ENCODE measurements at places on chromosomes 7 and 10. TPM values are rescaled to one million over a fixed set of nuclear protein-coding genes. Genes with fewer than 3 reads are reported as not detected.

The DENND11 gene
- 24.0 TPM for total RNA-seq

The SPDYE11 gene
- not detected for total RNA-seq

DNA sequence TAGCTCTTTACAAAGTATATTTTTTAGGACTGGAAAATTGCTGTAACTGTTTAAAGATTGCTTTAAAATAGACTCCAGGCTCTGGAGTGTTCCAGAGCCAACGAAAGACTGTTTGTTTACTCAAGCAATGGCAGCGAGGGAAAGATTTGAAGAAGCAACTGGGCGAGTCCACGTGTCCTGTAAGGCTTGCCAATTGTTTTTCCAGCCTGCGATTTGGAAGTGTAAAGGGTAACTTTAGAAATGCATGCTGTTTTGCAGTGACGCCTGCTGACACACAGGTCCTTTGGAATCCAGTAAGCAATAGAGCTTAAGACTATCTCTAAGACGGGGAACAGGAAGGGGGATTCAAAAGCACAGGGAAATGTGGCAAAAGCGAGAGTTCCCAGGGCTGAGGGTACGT lies 55.8 kb downstream of the TACC2 start:
- no peak overlapping the region for H3K27ac ChIP-seq
- H3K36me3 ChIP-seq = no peaks in the 10 kb centered on the region
- H3K27me3 ChIP-seq = no peaks in the 10 kb centered on the region

DNA sequence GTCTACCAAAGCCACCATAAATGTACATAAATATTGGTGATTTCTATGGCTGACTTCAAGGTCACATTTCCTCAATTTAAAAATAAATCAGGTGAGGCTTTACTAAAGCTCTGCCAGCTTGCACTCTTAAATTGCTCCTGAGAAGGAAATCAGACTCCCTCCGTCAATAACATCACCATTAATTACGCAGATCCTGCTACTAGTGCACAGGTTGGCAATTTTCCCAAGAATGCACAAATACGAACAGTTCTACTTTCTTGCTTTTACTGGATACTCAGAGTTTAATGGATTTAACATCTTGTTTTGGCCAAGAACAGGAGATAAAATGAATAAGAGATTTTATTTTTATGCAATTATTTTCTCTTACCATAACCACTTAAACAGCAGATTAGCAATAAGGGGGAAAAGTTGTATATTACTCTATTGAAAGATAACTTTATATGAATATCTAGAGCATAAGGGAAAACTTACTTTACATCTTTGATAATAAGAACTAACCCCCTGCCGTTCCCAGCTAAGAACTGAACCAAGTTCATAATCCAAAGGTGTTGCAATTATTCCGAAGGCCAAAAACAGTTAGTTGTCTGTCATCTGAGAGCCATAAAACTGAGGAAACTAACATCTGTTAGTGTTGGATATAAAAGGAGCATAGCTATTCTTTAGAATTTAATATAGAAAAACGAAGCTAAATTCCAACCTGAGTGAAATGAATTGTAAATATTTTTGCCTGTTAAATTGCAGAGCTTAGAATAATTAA lies 140.5 kb downstream of the TWIST1 start:
- DNase-seq = no peak
- no peaks in the 10 kb centered on the region for H3K36me3 ChIP-seq
- no peak overlapping the region for H3K27ac ChIP-seq
- no peaks in the 10 kb centered on the region for H3K4me1 ChIP-seq

Measured in activated CD4-positive, alpha-beta T cell treated with anti-CD3 and anti-CD28 coated beads, Interleukin-2, amount 10 ng/mL, durations not matched to agents 7 days and 5 days (primary cell).